ENCODE measurements at places on chromosomes 16 and 17.

DNA sequence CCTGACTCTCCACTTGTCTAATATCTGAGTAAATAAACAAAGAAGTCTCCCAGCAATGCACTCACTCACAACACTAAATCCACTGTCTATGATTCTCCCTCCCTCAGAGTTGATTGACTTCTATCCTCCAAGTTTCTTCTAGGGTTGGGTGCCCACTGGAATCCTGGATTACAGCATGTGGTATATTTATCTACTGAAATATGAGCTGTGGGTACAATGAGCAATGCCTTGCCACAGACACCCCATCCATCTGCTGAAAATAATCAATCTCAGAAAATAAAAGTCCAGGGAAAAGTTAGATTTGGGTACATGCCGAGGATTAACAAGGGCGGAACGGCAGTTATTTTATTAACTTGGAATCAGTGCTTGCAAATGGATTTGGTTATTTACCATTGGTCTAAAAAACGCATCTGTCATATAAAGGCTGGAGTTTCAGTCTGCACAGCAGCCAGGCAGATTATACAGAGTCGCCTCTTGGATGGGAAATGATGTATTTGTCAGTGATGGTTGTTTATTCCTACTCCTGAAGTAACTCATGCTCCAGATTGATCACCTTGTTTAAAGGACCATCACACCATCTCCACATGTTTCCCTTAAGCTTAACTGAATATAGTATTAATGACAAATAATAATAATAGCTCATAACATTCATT is 193.9 kb upstream of the SOX9 start:
- DNase-seq, result no peak

DNA sequence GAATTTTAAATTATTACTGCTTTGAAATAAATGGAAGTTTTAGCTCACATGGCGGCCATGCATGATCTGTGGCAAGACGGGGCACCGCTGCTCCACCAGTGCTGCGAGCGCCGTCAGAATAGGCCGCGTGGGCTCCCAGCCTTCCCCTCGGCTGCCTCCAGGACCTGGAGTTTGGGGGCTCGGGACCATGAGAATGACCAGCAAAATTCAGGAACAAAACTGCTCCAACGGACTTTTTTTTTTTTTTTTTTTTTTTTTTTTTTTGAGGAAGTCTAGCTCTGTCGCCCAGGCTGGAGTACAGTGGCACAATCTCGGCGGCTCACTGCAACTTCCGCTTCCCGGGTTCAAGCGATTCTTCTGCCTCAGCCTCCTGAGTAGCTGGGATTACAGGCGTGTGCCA is 38.3 kb upstream of the AKAP1 start:
- DNase-seq, result no peak

- DNase-seq, result no peak
Observed at GRCh38 chr16:56749672-56750491, 20.0 kb downstream of the NUP93 start.

- no peak for DNase-seq
Observed at GRCh38 chr16:30972872-30973271, 12.1 kb upstream of the HSD3B7 start.

DNA sequence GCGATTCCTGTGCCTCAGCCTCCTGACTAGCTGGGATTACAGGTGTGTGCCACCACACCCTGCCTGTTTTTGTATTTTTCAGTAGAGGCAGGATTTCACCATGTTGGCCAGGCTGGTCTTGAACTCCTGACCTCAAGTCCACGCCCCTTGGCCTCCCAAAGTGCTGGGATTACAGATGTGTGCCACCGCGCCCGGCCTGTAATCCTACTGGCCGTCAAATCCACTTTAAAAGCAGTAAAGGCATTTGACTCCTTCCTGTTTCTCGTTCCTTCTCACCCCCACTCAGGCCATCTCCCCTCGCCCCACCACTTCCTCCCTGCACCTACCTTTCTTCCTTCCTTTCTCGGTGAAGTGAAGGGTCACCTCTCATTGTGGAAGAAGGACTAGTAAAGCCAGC is 69.4 kb upstream of the CREBBP start:
- no peak for DNase-seq

DNA sequence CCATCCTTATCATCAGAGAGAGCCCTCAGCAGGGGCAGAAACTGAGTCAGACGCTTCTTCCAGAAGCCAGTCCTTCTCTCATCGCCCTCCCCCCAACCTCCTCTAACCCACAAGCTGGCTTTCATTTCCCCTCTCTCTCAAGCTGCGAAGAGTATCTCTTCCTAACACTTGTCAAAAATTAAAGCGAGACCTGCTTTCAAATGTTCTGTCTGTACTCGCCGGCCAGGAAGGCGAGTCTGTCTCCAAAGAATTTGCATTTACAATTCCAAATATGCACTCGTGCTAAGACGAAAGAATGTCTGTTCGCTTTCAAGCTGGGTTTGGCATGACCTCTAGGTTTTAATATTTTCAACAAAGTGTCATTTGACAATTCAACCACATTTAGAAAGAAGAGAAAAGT is 140.4 kb downstream of the RGS9 start:
- DNase-seq, result no peak
